ENCODE measurements at places on chromosomes 3 and 15.

DNA sequence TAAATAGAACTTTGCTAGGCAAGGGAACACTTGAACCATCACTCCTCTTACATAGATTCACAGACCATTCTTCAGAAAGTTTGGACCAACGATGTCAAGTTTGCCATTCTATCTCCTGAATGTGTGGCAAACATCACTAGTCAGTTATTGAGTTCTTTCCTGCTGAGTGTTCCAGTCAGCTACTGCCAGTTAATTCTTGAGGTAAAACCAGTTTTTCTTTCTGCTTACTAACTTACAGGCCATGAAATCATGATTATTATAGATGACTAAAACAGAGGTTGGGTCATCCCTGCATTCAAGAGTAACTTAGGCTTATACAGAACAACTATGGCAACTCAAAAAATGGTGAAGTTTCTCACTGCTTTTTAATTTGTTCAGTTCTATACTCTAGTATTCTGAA, 88.2 kb downstream of the AP4E1 start:
- no peak for DNase-seq

- DNase-seq = no peak
These were observed 2.5 kb downstream of the RCCD1 start for GRCh38 chr15:90957031-90957790.

- DNase-seq = no peak
These were observed 109.0 kb upstream of the IL12A start for GRCh38 chr3:159879598-159879997.

DNA sequence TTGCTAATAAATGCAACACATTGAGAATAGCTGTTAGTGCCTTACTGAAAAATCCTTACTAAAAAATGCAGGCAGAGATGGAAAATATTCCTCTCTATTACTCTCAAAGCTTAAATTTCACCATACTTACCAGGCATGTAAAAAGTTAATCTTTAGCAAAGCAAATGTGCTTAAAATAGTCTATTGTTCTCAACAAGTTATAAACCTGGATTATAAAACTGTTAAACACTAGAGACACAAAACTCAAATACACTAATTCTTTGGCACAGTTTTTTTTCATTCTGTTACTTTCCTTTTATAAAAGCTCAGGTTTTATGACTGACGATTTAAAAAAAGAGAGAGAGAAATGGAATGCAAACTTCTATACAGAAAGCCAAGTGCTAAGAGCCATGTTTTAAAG, 119.8 kb downstream of the THRB start:
- no peak for DNase-seq

GRCh38 chr3:4680227-4680691, 187.1 kb downstream of the ITPR1 start:
- DNase-seq = no peak

DNA sequence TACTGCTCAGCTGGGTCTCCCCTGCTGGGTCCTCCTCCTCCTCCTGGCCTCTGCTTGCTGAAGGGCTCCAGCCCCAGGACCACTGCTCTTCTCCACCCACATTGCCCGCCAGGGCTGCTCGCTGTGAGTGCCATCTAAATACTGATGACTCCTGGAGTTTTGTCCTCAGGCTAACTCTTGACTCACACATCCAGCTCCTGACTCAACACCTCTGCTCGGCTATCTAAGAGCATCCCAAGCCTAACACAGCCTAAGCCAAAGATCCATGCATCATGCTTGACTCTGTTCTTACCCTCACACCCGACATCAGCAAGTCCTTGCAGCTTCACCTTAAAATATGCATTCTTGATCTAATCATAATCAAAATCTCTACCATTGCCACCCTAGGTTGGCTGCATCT, 260.2 kb downstream of the KLF13 start:
- DNase-seq = no peak

DNA sequence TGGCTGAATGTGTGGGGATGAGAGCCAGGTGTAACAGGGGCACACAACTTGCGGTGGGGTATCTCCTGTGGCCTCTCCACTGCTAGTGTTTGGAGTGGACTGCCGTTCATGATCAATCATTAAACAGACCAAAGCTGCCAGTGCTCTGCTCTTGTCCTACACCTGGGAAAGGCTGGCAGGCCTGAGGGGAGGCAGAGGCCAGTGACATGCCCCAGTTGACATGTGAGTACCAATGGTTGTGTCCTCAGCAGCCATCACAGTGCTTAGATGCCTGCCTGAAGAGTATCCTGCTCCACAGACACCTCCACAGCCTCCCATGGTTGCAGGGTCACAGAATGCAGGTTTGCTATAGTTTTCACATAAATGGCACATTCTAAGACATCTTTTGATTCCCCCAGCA, 348.4 kb downstream of the EPHB1 start:
- DNase-seq = no peak

GRCh38 chr3:167783781-167784180, 48.3 kb downstream of the SERPINI1 start:
- no peak for DNase-seq

- DNase-seq = no peak
These were observed 8.1 kb upstream of the MAPK6 start for GRCh38 chr15:52010633-52011595.

- DNase-seq = no peak
These were observed 12.3 kb upstream of the P2RY14 start for GRCh38 chr3:151290673-151291072.

DNA sequence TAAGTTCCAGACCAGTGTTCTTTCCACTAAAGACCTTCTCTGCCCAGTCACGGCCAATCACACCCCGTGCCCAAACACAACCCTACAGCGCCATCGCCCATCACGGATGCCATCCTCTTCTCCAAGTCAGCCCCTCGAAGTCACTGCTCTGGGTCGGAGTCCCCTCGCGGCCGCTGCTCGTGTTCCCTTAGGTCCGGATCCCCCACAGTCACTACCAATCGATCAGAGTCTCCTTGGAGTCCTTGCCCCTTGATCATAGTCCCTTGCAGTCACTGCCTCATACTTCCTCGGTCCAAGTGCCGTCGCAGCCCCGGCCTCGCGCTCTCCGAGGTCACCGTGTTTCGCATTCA, 461 bp downstream of the PCYT1A start:
- DNase-seq = no peak

- DNase-seq = no peak
These were observed 25.8 kb downstream of the VEPH1 start for GRCh38 chr3:157477441-157477840.

DNA sequence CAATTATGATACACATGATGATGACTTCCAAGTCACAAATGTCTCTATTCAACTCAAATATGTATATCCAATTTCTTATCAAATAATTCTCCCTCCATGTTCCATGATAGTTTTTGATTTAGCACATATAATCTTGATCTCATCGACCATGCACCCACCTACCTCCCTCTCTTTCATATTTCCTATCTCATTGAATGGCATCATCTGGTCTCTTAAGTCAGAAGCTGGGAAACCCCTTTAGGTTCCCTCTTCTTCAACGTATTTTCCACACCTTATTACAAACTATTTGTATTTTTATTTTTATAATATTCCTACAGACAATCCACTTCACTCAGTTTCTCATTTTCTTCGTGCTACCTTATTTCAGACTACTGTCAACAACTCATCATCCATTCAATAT, 56.9 kb upstream of the DPH6 start:
- DNase-seq = no peak

DNA sequence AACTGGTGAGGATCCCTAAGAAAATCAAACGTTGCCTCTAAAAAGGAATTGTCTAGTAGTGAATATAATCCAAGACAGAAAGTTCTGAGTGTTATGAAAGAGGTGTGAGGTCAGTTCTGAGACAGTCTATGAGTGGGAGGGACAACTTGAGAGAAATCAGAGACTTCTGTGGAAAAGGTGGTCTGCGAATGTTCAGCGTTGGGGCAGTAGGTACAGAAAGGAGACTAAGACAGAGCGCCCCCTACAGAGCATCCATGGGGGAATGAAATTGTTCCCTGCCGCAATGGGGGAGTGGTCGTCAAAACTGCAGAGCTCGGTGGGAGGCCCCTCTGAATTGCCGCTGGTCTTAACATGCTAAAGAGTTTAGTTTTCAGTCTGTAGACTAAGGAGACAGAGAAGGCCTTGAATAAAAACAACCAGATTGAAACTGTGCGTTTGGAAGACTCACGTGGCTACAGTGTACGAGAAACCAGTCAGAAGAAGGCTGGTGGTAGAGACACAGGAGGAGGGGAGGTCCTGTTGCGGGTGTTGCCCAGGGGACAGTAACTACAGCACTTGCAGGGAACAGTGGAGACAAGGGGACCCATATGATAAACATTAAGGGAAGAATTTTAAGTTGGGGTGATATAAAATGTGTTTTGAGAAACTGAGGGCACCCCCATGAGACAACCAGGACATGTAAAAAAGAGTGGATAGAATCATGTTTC, 6.9 kb downstream of the TNIK start:
- DNase-seq = no peak

- no peak for DNase-seq
These were observed 10.6 kb upstream of the SPRED1 start for GRCh38 chr15:38242055-38242454.

- no peak for DNase-seq
These were observed 97.6 kb upstream of the LRRC3B start for GRCh38 chr3:26525013-26525412.

GRCh38 chr3:197956626-197956988, 3.4 kb upstream of the LMLN start:
- no peak for DNase-seq

- DNase-seq = no peak
These were observed 15.9 kb downstream of the SATB1 start for GRCh38 chr3:18409266-18409665.

- no peak for DNase-seq
These were observed 318.4 kb downstream of the LPP start for GRCh38 chr3:188472336-188472735.

Data from T-cell (primary cell).